Breast epithelium (tissue), 4 donors: ENCODE measurements at places on chromosomes 13 and 19. TPM values are rescaled to one million over a fixed set of nuclear protein-coding genes. Genes with fewer than 3 reads are reported as not detected.

Gene PSPN
- 0.32 TPM for total RNA-seq

Gene MEF2B
- total RNA-seq, result 0.59 TPM

Gene C1QTNF9B
- not detected for total RNA-seq

DNA sequence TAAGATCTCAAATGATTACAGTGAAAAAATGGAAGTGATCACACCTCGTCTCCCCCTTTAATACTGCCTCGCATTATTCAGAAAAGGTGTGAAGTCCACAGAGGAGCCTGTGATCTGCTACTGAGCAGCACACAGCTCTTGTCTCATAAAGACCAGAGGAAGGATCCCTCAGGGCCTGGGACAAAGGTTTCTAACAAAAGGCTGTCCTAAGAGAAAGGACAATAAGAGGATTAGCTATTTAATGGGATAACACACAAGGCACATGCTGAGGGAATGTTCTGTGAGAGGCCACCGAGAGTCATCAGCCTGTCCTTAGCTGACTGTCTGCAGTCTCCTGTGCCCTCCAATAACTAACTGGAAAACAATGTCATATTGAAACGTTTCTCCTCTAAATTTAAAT, 26.7 kb downstream of the EBPL start:
- no peak for DNase-seq
